ENCODE measurements at places on chromosomes 13 and 19.

- DNase-seq: peak; percentile 57
Measured at GRCh38 chr19:48644839-48645619, 958 bp downstream of the CA11 start.

- DNase-seq: no peak
Measured at GRCh38 chr13:91053318-91054065, 294.0 kb upstream of the MIR17HG start.

- DNase-seq: no peak
Measured at GRCh38 chr19:1168572-1169410, 5.3 kb downstream of the SBNO2 start.

DNA sequence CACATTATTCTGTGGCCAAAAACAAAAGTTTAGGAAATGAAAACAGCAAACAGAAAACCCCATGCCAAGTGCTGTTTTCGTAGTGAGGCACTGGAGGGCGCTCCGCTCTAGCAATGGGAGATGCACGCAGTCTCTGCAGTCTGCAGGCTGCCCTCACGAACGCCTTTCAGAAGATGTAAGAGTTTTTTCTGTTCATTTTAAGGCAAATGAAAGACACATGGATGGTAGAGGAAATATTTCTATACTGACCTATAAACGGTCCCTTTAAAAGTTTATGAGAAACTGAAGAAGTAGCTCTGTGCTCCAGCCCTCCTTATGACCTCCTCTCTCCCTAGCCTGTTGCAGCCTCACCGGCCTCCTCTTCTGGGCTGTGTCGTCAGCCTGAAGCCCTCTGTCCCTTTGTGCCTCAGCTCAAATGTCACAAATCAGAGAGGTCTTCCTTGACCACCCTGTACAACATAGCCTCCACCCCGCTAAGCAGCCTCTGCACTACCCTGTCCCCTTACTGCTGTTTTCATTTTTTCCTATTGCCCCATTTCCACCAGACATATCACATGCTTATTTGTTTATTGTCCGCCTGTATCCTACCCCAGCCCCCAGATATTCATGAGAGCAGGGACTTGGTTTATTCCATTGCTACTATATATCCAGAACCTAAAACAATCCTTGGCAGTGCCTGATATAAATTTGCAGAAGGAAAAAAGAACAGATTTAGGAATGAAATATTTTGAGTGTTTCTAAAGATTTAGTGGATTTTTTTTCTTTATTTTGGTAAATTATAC is 116.4 kb downstream of the TM9SF2 start:
- DNase-seq: no peak

DNA sequence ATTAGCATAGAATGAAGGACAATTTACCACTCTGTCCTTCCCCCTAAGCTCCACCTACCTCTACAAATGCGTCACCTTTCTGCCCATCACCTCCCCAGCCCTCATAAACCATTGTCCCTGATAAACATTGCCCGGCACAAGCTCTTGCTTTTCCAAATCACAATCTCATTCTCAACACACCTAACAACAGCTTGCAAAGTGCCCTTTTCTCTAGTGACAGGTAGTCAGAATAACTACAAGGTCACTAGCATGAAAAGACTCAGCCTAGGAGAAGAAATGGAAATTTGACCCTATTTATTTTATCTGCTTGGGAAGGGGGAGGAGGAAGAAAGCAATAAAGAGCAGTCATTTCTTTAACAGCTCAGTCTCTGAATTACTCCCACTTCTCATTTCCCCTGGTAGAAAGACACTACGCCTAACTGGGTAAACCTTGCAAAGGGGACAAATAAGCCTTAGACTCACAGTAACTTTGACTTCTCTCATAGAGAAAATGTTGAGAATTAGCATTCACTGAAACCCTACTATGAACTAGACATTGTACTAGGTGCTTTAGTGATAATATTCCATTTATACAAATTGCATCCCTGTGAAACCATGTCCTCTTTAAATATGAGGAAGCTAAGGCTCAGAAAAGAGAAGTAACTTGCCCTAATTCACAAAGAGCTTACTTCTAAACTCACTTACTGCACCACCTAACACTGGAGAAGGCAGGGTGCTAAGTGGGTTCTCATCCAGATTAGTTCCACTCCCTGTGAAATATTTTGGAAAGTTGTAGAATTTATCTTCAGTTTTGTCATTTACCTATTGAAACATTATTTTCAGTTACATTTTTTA is 116.2 kb upstream of the FNDC3A start:
- DNase-seq: no peak

- DNase-seq: no peak
Measured at GRCh38 chr19:5397804-5398692, 57.2 kb upstream of the ZNRF4 start.

- DNase-seq: no peak
Measured at GRCh38 chr13:48586591-48587103, 53.8 kb upstream of the RCBTB2 start.

DNA sequence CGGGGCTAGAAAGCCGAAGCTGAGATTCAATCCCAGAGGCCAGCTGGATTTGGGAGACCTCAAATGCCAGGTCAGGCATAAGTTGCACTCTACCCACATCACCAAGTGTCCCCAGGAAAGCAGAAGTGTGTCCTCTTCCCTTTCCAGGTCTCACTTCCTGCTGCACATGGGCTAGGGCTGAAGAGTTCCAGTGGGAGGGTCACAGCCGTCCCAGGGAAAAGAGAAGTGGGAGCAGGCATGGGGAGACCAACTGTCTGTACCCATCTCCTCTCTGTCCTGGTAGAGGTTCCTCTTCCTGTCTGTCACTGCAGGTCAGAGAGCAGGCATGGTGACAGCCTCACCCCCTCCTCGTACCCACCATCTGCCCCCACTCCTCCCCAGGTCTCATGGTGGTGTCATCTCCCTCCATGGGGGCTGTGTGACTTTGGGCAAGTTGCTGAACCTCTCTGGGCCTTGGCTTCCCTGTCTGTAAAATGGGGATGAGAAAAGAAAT is 14.8 kb downstream of the AXL start:
- no peak for DNase-seq

GRCh38 chr13:76286178-76286577 is 600.0 kb downstream of the KCTD12 start:
- no peak for DNase-seq

GRCh38 chr13:114081761-114082681 is 50.4 kb downstream of the RASA3 start:
- no peak for DNase-seq

All from stimulated activated CD4-positive, alpha-beta T cell treated with anti-CD3 and anti-CD28 coated beads, TNF-alpha, amount 100 ng/mL, for 4 hours (primary cell).